ENCODE measurements at places on chromosomes 2 and 18. TPM values are rescaled to one million over a fixed set of nuclear protein-coding genes. Genes with fewer than 3 reads are reported as not detected.

- H3K27me3 ChIP-seq: no peaks in the 10 kb centered on the region
- H3K36me3 ChIP-seq: no peaks in the 10 kb centered on the region
- H3K4me1 ChIP-seq: no peaks in the 10 kb centered on the region
- DNase-seq: no peak
- H3K4me3 ChIP-seq: no peak overlapping the region
Observed at GRCh38 chr18:54069729-54070128, 154.7 kb downstream of the MBD2 start.

- H3K27me3 ChIP-seq: no peaks in the 10 kb centered on the region
- no peak for DNase-seq
- H3K4me1 ChIP-seq: no peaks in the 10 kb centered on the region
- H3K4me3 ChIP-seq: no peak overlapping the region
- H3K27ac ChIP-seq: no peak overlapping the region
Observed at GRCh38 chr2:194095359-194095758, 1561.7 kb upstream of the SLC39A10 start.

DNA sequence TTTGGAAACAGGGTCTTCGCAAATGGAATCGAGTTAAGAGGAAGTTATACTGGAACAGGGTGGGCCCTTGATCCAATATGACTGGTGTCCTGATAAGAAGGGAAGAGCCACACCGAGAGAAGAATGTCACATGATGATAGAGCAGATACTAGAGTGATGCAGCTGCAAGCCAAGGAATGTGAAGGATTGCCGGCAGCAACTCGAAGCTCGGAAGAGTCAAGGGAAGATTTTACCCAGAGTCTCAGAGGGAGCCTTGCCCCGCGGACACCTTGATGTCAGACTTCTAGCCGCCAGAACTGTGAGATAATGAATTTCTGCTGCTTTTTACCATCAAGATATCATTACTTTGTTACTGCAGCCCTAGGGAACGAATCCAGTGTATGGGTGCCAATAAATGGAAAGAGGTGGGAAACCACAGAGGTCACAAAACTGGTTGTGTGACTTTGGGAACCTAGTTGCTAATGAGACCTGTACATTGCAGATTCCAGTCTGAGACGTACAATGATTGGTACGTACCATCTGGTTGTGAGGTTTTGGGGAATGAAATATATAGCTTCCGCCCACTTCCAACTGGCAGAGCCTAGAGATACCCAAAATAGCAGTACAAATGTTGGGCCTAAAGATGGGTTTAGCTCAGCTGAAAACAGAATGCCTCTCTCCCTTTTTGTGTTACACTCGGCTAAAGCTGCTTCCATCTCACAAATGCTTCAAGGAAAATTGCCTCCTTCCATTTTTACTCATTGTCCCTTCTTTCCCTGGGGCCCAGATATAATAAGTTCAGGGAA, 28.6 kb upstream of the VWA3B start:
- DNase-seq: no peak
- no peaks in the 10 kb centered on the region for H3K27me3 ChIP-seq
- no peak overlapping the region for H3K27ac ChIP-seq
- H3K36me3 ChIP-seq: no peaks in the 10 kb centered on the region
- H3K4me1 ChIP-seq: no peaks in the 10 kb centered on the region

DNA sequence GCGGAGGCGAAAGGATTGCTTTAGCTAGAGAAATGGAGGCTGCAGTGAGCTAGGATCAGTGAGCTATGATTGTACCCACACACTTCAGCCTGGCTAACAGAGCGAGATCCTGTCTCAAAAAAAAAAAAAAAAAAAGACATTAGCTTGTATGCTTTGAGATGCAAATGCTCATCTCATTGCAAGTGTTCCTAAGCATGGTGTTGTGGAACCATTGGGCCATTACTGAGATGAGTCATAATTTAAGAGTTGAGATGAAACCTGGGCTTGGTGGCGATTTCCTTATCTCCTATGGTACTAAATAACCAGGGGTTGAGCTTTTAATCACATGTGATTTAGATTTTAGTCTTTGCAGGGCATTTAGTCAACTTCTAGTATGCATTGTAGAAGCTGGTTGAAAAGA, 2.2 kb downstream of the PLEKHA3 start:
- H3K27me3 ChIP-seq: no peaks in the 10 kb centered on the region
- no peak overlapping the region for H3K27ac ChIP-seq

DNA sequence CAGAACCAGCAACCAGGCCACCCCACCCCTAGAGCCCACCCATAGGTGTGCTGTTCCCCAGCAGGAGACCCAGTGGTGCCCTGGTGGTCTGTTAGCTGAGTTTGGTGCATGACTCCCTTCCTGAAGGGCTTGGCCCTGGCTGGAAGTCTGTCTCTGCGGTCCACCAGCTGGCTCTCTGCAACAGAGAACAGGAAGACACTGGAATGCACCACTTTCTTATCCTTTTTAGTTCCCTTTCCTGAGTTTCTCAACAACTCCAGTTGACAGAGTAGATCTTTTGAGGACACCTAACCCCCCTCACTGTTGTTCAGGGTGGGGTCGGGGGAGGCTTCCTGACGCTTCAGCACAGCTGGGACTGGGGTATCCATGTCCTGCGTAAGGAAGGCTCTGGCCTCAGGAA, 11.9 kb upstream of the RPL37A start:
- H3K27ac ChIP-seq: no peak overlapping the region
- H3K4me3 ChIP-seq: no peak overlapping the region
- no peaks in the 10 kb centered on the region for H3K4me1 ChIP-seq
- H3K27me3 ChIP-seq: no peaks in the 10 kb centered on the region
- H3K36me3 ChIP-seq: peaks cover 6% of the 10 kb centered on the region
- no peak for DNase-seq

The CYP27C1 gene
- total RNA-seq: not detected

The CHMP3 gene
- 101 TPM for total RNA-seq

- H3K4me1 ChIP-seq: peaks cover 4% of the 10 kb centered on the region
- no peaks in the 10 kb centered on the region for H3K36me3 ChIP-seq
- no peak overlapping the region for H3K27ac ChIP-seq
- no peak overlapping the region for H3K4me3 ChIP-seq
Observed at GRCh38 chr2:178473373-178473772, 5.0 kb downstream of the FKBP7 start.

GRCh38 chr2:137357634-137358033, 592.3 kb downstream of the THSD7B start:
- no peaks in the 10 kb centered on the region for H3K36me3 ChIP-seq
- H3K4me1 ChIP-seq: no peaks in the 10 kb centered on the region
- DNase-seq: no peak
- H3K27me3 ChIP-seq: no peaks in the 10 kb centered on the region
- H3K4me3 ChIP-seq: no peak overlapping the region
- H3K27ac ChIP-seq: no peak overlapping the region

DNA sequence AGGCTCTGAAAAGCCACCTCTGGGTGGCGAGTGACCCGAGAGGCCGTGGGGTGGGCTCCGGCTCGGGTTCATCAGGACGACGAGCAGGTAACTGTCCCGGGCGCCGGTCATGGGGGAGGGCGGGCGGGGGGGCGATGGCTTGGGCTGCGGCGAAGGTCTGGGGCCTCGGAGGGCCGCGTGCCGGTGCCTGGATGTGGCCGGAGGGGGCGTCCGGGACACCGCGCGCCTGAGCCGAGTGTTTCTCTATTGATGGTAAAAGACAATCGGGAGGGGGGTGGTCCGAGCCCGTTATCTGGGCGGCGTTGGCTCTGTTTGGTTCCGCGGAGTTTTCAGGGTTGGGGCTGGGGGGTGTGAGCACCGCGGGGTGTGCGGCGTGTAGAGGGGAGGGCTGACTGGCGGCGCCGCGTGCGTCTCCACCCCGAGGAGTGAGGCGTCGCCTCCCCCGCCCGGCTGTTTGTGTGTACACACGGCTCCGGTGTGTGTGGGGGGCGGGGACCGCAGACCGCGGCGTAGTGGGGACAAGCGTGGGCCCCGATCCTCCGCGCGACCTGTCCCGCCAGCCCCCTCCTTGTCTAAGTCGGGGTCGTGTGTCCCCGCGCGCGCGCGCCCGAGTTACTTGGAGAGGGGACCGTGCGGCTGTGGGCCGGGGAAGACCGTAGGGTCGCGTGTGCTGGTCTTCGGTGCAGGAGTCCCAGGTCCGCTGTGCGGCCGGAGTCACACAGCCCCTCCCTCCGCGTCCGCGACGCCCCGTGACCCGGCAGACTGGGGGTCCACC, 1.6 kb downstream of the CTIF start:
- H3K27me3 ChIP-seq: no peaks in the 10 kb centered on the region
- H3K4me3 ChIP-seq: peak overlapping the region; percentile 90
- DNase-seq: peak; percentile 57
- peaks cover 12% of the 10 kb centered on the region for H3K4me1 ChIP-seq
- H3K36me3 ChIP-seq: no peaks in the 10 kb centered on the region

DNA sequence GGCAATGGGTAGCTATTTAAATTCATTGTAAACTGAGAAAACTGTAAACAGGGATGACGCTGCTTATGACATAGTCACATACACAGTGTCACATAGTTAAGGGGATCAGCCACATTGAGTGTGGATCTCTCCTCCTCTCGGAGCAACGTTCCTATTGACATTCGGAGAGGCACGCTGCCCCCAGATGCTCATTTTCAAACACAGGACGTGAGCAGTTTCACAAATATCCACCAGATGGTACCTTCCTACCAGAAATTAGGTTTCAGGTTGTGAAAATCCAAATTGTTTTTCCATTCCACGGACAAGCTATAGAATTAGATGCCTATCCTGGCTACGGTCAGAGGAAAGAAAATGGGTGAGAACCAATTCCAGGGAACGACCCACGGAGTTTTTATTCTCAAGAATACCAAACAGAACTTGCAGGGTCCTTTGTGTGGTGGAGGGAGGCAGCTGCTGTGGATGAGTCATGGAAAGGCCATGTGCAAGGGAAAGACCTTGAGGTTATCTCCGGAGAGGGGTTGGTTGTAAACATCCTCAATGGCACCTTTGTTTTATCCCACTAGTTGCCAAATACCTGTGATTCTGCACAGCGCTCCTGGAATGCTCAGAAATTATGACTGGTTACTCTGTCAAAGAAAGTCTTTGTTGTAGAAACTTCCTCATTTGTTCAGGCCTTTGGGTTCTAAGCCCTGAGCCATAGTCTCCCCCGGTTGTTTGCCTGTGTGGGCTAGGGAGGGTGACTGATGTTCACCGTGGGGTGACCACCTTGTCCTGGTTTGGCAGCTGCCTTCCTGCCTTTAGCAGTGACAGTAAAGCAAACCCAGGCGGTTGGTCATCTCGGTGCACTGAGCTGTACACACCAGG, 88.0 kb downstream of the ACTR3 start:
- no peak for DNase-seq
- H3K27ac ChIP-seq: no peak overlapping the region
- H3K27me3 ChIP-seq: no peaks in the 10 kb centered on the region
- no peak overlapping the region for H3K4me3 ChIP-seq

The DLX1 gene
- total RNA-seq: 0.92 TPM

GRCh38 chr2:237649541-237650454, 22.4 kb downstream of the LRRFIP1 start:
- no peak overlapping the region for H3K4me3 ChIP-seq
- no peaks in the 10 kb centered on the region for H3K27me3 ChIP-seq
- H3K4me1 ChIP-seq: peaks cover 20% of the 10 kb centered on the region
- H3K36me3 ChIP-seq: no peaks in the 10 kb centered on the region
- H3K27ac ChIP-seq: no peak overlapping the region
- no peak for DNase-seq

DNA sequence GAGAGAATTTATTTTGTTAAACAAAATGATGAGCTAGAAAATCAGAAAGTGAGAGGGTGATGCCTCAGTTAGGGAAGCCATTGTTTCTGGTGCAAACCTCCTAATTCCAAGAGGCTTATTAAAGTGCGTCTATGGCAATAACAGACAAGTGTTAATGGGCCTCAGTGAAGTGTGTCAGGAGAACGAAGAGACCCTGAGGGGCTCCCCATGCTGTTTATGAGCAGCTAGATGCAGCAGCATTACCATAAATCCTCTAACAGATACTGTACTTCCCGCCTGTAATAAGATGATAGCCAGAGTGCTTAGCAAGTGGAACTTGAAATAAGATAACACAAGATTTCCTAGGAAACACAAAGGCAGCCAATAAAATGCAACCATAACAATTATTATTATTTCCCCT, 157.4 kb downstream of the MYT1L start:
- no peak overlapping the region for H3K4me3 ChIP-seq
- H3K27me3 ChIP-seq: no peaks in the 10 kb centered on the region
- H3K4me1 ChIP-seq: no peaks in the 10 kb centered on the region
- H3K36me3 ChIP-seq: no peaks in the 10 kb centered on the region

DNA sequence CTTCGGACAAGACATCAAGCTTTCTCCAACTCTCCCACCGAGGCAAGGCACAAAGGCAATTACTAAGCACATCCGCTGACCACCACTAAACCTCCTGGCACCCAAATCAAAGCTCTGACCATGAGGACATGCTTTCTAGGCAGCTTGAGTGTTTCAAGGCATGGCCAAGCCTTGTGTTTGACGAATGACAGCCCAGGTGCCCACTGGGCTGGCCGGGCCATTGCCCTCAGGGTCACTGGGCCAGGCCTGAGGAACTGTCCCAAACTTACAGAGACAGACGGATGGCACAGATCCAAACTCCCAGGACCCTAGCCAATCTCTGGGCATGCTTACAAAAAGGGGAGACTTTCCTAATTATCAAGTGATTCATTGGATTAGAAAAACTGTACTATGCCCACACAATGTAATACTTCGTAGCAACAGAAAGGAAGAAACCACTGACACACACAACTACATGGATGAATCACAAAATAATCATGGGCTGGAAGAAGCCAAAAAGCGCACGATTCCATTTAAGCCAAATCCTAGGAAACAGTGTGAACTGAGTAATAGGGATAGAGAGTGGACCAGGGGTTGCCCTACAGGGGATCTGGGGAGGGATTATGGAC, 20.2 kb downstream of the CRACDL start:
- no peak overlapping the region for H3K4me3 ChIP-seq
- H3K27ac ChIP-seq: no peak overlapping the region
- peaks cover 35% of the 10 kb centered on the region for H3K4me1 ChIP-seq
- H3K27me3 ChIP-seq: no peaks in the 10 kb centered on the region
- no peak for DNase-seq

- peaks cover 15% of the 10 kb centered on the region for H3K27me3 ChIP-seq
- no peaks in the 10 kb centered on the region for H3K36me3 ChIP-seq
- H3K27ac ChIP-seq: no peak overlapping the region
- H3K4me1 ChIP-seq: peaks cover 8% of the 10 kb centered on the region
Observed at GRCh38 chr2:219430633-219431615, 3.7 kb upstream of the SPEG start.

Measured in thyroid gland (tissue), 4 donors.